ENCODE measurements at places on chromosomes 3 and 15.

DNA sequence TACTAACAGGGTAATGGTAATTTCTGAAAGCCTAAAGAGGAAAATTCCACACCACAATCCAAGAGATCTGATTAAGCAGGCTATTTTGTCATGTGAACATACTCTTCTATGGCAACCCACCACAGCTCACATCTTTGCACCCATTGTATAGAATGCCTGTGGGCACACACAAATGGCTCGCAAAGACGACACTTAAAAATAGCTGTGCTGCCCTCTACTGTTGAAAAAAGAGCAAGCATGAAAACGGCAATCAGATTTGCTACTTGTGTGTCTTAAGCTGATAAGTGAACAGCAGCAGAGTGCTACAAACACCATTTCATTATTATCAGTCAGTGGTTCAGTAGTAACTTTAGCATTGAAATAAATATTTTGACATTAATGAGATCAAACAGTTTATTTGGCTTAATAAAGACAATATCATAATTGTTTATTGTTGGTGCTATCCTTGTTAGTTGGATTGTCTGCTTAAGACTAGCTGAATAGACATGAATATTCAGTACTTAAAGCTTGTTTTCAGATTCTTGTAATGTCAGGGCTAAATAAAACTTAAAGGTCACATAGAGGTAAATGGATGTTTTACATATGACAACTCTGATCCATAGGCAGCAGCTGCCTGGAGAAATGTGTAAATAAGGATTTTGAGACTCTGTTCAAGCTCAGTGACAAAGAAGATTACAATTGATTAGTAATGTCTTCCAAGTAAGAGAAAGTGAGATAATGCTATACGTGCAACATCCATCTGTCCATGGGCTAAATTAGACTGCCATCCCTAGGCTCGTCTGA is 199.1 kb downstream of the LRRN1 start:
- no peak for DNase-seq

- no peak for DNase-seq
Observed at GRCh38 chr3:33746416-33747116, 28.5 kb upstream of the CLASP2 start.

GRCh38 chr3:171688002-171688401 is 122.3 kb downstream of the PLD1 start:
- no peak for DNase-seq

- DNase-seq = no peak
Observed at GRCh38 chr15:26355472-26356074, 417.3 kb downstream of the GABRB3 start.

- no peak for DNase-seq
Observed at GRCh38 chr3:119729996-119730395, 27.2 kb downstream of the CFAP91 start.

- peak; percentile 18 for DNase-seq
Observed at GRCh38 chr15:28191832-28192231, 92.7 kb upstream of the OCA2 start.

- DNase-seq = no peak
Observed at GRCh38 chr3:174931473-174932353, 72.6 kb downstream of the NAALADL2 start.

DNA sequence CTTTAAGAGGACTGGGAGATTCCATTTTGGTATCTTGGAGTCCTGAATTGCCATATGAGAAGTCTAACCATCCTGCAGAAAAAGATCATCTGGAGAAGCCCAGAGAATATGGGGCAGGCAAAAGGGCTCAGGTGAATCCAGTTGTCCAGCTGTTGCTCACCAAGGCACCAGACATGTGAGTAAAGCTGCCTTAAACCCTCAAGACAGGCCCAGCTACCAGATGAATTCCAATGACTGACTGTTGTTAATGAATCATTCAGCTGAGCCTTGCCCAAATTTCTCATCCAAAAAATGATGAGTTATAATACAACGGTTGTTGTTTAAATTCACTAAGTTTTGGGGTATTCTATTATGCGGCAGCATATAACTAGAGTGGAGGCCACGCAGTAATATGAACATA is 22.0 kb upstream of the NANOGP8 start:
- no peak for DNase-seq

DNA sequence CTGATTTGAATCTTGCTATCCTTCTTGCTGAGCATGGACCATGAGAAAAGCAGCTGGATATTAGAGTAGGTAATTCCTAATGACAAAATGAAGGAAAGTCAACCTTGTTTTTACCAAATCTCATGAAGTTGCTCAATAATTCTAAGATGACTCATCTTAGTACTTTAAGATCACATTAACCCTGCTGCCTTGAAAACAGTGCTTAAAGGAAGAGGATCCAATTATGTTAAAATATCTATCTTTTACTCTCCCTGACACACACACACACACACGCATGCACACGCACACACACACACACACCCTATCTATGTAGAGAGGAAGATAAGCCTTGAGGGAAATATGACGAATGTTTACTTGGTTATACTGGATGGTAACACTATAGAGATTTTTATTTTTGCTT is 16.0 kb upstream of the MYO1E start:
- DNase-seq = peak; percentile 60

- DNase-seq = no peak
Observed at GRCh38 chr15:39623529-39623931, 42.7 kb downstream of the THBS1 start.

DNA sequence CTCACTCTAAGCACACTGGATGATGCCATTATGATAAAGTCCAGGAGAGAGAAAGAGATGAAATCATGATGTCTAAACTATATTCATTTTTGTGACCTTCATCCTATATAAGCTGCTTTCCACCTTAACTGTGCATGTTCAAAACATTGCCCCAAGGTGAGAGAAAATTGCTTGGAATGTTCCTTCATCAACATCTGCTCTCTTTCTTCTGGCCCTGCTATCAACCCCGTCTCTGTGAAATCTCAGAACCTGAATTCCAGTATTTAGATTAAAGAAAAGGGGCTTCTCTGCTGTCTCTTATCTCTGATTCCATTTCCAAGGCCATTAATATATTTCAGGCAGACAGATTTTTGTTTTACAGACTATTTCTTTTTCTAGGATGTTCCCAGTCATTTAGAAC is 47.3 kb upstream of the PHLDB2 start:
- DNase-seq = no peak

DNA sequence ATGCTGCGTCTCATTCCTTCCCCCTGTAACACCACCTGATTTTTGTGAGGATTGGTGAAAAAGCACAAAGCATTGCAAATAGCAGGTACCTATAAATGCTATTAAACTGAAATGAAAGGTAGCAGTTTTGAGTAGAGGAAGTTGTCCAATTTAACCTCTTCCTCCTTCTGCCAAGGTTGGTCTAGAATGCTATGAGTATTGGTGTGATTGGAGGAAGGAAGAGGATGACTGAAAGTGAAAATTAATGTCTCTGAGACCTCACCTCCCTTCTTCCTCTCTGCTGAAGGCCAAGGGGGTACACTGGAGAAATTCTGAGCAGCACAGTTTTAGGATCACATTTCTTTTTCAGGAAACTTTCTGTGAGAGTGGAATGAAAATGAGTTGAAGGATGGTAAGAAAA is 94.4 kb downstream of the DTWD1 start:
- no peak for DNase-seq

DNA sequence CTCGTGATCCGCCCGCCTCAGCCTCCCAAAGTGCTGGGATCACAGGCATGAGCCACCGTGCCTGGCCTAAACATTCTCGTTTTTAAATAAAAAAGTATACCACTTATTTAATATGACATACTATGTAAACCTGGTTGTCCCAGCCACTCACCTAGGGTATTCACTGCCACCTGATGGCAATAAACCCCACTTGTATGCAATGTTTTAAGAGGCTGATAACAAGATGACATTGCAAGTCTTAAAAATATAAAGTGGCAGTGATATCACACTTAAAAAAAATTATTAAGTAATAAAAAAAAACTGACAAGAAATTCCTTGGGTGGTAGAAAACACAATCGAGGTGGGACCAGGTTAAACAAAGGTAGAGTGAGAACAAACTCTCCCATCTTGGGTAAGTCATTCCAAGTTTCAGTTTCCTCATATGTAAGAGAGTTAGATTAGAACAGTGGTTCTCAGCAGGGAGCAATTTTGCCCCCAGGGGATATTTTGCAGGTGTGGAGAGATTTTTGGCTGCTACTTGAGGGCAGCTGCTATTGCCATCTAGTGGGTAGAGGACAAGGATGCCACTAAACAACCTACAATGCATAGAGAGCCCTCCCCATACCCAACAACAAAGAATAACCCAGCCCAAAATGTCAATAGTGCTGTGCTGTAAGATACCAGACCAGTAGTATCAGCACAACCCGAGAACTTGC is 14.5 kb downstream of the ARF4 start:
- DNase-seq = no peak

DNA sequence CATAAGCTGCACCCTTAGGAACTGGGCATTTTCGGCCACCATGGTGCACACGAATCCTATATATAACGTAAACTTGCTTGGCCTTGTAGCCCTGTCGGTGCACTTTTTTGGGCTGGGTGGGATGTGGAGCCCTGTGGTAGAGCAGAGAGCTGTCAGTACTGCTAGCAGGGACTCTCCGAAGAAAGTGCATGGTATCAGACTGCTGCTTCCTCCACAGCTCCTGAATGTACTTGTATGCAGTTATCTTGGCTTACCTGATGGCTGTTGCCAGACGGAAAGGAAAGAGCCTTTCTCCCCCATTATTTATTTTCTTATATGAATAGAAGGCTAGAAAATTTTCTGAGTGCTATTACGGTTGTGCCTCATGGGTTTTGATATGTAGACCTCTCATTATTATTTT is 8.4 kb downstream of the GALK2 start:
- DNase-seq = no peak

GRCh38 chr15:32974691-32975090 is 219.8 kb downstream of the FMN1 start:
- no peak for DNase-seq

All from uterus (tissue), 4 donors.